ENCODE measurements at places on chromosomes 4 and X.

- DNase-seq = no peak
Measured at GRCh38 chr4:8439168-8439567, 1.4 kb downstream of the ACOX3 start.

DNA sequence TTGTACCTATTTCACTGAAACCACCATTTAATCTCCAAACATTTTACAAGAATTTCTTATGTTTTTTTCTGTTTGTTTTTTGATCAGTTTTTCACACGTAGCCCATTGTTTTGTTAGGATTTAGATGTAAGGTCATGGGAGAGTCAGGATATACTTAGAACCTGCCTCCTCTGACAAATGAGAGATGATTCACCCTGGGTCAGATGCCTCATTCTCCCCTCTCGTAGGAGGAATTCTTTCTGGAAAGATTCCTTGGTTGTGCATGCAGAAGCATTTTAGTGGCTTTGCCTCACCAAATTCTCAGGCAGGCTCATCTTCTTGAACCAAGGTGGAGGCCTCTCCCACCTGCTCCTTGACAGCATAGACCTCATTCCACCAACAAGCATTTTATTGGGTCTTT, 599.3 kb downstream of the SPRY1 start:
- DNase-seq = no peak

DNA sequence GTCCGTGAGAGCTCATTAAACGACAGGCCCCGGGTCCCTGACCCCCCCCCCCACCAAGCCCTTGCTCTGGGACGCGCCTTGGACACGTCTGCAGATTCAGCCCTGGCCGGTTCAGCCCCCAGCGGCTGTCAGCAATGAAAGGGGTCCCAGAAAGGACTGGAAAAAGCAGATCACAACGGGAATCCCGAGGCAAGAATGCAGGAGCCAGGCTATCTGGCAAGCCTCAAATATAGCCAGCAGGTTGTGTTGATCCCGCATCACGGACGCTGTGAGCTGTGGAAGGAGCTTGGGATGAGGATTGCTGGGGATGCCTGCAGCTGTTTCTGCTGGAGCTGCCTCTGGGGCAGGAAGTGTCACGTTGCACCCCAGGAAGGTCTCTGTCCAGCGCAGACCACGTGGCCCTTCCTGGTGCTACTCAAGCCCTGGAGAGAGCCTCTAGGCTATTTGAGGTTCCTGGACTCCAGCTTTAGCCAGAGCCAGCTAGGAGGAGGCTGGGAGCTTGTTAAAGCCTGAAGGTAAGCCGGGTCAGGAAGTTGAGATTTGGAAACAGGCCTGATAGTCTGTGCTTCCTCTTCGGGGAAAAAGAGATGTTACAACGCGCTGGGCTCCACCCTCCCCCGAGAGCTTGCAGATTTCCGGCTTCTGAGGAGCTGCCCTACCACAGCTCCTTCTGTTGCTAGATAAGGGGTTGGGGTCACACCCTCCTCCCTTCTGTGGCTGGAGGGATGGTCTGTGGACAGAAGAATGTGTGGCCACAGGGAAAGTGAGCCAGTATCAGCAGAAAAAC, 19.3 kb upstream of the CSF2RA start:
- DNase-seq = no peak

GRCh38 chr4:106238820-106239420, 77.1 kb downstream of the TBCK start:
- peak; percentile 22 for DNase-seq

DNA sequence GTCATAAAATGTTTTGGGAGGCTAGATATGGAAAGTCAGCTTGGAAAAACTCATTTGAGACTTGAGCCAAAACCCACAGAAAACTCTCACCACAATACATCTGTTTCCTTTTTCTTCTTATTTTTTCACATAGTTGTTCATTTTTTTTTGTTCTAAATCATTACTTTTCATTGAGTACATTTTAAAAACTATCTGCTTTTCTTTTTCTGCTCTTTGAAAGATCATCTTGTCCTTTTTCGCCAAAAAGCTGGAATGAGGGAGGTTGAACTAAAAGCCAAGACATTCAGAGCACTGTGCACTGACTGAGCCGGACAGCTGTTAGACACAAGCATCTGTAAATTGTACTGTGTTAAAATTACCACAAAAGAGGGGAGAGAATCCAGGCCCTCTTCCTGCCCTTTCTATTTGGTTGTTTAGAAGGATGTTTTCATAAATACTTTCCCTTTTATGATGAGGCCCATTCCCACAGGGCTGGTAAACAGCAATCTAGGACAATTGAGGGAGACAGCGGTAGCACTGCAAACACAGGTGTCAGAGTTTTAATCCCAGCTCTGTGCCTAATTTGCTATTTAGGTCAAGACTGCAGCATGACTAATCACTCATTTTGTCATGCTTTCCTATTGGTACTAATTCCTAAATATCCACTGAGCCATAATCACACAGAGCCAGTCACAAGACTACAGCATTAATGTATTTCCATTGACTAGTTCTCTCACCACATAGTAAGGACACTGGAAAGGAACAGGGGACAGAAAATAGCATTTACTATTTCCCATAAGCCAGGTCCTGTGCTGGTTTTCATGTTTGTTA, 7.3 kb upstream of the RNF150 start:
- DNase-seq = no peak

- peak; percentile 21 for DNase-seq
Measured at GRCh38 chr4:73021634-73022033, 47.9 kb downstream of the COX18 start.

DNA sequence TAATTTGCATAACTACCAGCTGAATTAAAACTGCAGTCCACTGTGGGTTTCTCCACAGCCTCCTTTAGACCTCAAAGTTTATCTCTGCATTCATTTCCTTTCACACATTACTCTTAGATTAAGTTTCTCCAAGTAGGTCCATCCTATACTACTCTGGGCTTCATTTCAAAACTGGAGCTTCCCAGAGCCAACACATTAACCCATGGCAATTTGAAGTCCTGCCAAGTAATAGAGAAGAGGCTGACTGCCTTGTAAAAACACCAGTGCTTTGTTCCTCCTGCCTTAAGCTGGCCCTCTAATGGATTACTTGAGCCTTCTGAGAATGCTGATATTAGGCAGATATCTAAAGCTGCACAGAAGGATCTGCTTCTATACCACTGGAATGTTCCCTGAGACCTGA, 997.2 kb upstream of the SLIT2 start:
- no peak for DNase-seq

GRCh38 chr4:139076016-139076744, 60.6 kb downstream of the NOCT start:
- no peak for DNase-seq

DNA sequence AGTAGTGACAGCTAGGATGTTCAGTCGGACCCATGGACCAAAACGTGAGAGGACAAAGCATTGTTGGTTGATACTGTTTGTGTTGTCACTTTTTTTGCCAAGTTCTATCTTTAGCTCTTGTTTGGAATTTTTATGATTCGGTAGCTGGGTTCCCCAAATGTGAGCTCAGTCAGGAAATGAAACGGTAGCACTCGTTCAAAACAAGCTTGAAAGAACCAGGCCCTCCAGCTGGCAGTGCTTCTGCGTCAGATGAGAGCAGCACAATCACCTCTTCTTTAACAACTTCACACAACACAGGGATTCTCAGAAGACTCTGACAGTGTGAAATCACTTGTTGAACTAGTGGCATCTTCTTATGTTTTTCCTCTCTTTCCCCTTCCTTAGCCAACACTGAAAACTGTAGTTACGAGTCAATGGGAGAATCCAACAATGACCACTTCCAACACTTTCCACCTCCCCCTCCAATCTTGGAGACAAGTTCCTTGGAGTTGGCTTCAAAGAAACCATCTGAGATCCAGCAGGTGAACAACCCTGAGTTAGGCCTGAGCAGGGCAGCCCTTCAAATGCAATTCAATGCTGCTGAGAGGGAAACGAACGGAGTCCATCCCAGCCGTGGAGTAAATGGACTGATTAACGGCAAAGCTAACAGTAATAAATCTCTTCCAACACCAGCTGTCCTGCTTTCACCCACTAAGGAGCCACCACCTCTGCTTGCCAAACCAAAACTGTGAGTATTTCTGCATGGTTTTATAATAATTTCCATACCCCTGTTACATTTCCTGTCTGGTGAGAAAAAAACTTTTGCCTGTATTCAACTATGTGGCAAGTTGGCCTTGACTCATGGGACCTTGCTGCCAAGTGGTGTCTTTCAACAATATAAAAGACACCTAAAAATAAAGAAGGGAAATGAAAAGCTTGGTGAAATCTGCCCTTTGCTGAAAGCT, 214.6 kb downstream of the PALLD start:
- DNase-seq = no peak

DNA sequence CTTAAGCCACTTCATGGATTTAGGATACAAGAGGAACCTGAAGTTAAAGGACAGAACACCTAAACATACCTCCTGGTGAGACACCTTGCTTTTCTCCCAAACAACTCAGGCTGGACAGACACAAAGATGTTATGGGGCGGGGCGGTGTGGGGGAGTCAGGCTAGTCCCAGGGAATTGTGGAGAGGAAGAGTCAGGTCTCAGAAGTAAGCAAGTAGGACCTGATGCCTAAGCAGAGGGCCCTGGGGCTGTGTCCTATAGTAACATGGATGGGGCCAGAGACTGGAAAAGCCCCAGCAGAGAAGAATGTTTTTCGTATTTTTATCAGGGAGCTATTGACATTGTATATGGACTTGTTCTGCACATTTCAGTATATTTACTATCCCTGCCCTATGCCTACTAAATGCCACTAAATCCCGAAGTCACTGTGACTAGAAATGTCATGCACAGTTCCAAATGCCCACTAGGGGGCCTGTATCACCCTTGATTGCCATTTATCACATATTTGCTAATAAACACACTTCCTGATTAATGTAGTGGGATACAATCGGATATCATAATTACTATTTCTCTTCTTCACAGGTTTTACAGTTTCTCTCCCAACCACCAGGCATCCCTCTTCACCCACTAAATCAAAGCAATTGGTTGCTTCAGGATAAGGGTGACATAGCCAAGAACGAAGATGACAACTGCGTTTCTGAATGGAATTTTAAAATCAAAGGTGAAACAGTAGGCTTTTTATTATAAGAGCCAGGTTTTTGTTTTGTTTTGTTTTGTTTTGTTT, 23.8 kb upstream of the ARHGAP10 start:
- DNase-seq = peak; percentile 32

DNA sequence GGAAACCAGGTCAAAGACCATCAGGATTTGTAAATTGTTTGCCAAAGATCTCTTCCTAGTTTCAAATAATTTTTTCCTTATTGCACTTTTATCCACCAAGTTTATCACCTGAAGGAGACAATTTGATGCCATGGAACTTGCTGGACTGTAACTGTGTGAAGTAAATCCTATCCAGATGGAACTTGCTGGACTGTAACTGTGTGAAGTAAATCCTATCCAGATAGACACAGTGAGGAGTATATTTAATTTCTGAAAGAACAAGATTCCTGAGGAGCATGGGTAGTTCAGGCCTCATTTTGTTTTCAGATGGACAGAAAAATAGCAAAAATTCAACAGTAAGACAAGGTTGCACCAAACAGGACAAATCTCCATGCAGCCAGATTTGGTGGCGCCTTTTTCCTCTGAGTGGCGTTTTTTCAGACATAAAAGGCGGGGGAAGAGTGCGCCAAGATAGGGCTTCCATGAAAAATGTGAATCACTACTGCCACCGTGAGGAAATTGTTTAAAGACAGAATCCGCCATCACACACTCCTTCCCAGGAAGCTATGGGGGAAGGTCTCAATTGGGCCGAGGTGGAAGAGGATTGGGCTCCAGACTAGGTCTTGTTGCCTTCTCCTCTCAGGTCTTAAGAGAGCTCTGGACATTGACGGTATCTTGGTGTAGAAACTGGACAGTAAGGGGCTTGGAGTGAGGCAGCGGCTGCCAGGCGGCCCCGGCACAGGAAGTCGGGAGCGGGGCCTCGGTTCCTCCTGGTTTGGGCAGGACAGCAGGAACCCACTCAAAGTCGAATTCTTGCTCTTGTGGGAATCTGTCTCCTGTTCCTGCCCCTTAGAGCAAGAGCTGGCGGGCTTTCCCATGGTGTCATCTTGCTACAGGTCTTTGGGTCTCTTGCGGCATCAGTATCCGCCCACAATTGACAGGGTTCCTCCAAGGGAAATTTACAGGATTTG, 234.7 kb downstream of the OR13H1 start:
- DNase-seq = peak; percentile 72

DNA sequence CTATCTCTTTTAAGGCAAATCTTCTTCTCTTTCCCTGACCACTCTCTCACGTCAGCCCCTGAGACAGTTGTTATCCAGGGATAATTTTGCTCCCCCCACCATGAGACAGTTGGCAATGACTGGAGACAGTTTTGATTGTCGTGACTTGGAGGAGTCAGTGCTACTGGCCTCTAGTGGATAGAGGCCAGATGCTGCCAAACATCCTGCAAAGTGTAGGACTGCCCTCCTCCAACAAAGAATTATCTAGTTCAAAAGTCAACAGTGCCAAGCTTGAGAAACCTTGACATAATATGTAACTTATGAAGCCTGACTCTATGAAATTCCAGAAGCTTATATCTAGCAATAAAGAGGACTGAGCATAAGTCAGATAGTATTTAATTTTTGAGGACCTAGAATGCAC, 502.1 kb upstream of the IGFBP7 start:
- DNase-seq = no peak

GRCh38 chr4:168074861-168075260, 17.5 kb upstream of the ANXA10 start:
- no peak for DNase-seq

GRCh38 chr4:157315968-157316367, 95.4 kb downstream of the GRIA2 start:
- DNase-seq = no peak

- peak; percentile 94 for DNase-seq
Measured at GRCh38 chr4:151541389-151542071, 132.6 kb downstream of the FHIP1A start.

- no peak for DNase-seq
Measured at GRCh38 chr4:14807856-14808255, 194.4 kb upstream of the CPEB2 start.

DNA sequence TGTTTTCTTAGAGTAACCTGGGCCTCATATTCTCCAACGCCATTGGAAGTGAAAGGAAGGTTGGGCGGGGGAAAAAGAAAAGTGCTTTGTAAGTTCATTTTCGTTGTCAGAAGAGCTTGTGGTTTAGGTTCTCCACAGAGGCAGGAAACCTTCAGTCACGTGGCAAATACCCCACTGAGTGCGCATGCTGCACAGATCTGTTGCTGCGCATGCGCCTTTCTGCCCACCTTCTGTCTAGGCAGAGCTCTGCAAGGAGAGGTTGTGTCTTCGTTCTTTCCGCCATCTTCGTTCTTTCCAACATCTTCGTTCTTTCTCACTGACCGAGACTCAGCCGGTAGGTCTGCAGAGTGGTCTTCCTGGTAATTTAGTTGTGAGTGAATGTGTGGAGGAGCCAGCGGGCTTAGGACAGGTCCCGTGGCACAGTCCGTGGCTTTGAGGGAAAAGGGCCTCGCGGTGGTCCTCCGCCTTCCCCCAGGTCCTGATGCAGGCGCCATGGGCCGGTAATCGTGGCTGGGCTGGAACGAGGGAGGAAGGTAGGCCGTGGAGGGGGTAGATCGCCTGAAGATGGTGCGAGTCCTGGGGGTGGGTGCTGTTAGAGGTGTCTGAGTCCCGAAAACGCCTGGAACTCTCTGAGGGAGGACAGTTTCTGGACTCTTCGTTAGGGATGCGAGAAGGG, at the start of gene PAGE5:
Gene PAGE5, plus strand, starts transcription at position 228 of the 676 bp plus-strand sequence. CDS start 1,037 bp downstream, outside the sequence.
- no peak for DNase-seq

DNA sequence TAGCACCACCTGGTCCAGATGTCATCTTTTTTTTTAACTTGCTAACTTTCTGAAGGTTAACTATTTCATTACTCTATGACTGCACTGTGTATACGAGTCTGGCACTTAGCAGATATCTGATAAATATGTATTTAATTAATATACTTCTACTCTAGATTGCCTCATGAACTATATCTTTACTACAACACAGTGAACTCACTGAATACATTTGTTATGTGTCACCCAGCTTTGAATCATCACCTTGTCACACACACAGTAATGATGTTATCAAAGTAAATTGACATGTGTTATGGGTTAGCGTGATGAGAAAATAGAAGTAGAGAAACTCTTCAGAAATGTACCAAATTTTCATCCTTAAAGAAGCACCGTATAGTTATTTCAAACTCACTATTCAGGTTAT, 419.3 kb upstream of the ADGRL3 start:
- DNase-seq = no peak
